AG09319 (cell line): ENCODE measurements at places on chromosomes 6 and 20.

DNA sequence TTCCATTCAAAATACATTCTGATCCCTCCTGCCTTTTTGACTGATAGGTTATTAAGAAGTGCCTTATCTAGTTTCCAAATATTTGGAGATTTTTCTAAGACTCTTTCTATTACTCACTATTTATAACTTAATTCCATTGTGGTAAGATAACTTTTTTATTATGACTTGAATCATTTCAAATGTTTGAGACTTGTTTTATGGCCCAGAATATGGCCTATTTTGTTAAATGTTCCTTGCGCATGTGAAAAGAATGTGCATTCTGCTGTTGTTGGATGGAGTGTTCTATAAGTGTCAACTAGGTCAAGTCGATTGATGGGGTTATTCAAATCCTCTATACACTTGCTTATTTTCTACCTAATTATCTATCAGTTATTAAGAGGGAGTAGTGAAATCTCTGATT is 13.1 kb upstream of the TCP11 start:
- no peak for DNase-seq

- DNase-seq, result no peak
Measured at GRCh38 chr6:12001004-12001705, 11.0 kb upstream of the HIVEP1 start.

DNA sequence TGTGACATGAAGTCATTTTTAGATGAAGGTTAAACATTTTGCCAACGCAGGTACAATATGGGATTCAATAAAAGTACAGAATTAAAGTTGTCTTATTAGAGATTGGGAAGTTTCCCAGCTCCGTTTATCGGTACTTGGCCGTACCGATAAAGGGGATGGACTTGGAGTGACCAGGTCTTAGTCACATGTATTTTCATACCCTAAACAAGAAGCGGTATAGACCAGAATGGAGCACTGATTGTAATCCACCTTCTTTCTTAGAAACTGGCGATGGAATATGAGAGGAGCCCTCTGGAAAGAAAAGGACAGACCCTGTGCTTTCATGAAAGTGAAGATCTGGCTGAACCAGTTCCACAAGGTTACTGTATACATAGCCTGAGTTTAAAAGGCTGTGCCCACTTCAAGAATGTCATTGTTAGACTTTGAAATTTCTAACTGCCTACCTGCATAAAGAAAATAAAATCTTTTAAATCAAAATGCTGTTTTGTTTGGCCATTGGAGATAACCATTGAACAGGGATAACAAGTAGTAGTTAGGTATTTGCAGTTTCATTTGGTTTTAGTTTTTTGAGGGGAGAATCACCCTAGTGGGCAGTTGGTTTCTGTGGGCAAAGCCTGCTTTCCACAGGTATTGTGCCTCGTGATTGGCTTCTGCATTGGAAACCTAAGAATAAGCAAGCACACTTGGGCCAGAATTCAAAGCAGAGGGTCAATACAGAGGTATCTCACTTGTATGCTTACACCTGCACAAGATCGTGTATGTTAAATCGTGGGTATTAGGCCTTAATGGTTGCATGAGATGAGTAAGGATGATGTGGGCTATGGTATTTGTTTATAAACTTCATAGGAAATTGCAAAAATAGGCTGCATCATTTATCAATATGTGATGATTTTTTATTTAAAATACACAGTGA is 11.2 kb upstream of the ZNFX1 start:
- no peak for DNase-seq

GRCh38 chr6:76124018-76124417 is 51.6 kb upstream of the IMPG1 start:
- DNase-seq, result no peak

DNA sequence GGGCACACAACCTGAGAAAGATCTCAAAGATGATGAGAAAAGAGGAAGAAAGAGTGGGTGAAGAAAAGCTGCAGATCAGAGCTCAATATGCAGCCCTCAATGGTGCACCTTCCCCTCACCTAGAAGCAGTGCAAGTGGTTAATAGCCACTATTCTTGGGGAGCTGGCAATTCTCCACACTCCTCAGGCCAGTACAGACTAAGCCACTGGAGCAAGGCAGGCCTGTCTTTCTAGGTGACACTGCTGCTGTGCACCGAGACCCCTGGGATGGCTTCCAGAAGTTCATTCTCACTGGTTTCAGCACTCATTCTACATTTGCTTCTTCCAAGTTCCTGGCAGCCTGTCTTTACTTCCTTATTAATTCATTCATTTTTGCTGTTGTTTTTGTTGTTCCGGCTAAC is 973.3 kb downstream of the KIF16B start:
- no peak for DNase-seq

GRCh38 chr6:43509142-43509983 is 783 bp downstream of the LRRC73 start:
- DNase-seq, result no peak

DNA sequence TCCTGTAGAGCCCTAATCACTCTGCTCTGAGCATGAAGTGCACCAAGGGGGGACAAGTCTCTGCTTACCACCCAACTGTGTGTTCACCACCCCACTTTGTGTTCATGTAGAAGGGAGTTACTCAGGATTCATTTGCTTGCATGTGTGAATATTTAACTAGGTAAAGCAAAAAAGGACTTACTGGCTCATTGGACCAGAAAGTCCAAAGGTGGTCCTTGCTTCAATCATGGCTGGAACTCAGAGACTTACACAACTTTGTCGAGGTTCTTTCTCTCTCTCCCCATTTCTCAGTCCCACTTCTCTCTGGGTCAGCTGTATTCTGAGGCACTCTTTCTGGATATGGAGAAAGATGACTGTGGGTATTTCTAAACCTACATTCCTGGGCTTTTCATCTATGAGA is 4.0 kb downstream of the TMEM200A start:
- DNase-seq, result no peak
